ENCODE measurements at places on chromosomes 4 and X.
A peak's percentile ranks its signal among the peaks of the same experiment; 100 is the strongest.

GRCh38 chr4:173782660-173783059 lies 252.6 kb upstream of the HAND2 start:
- DNase-seq, result no peak

GRCh38 chr4:141432000-141432712 lies 204.2 kb upstream of the IL15 start:
- peak; percentile 11 for DNase-seq

DNA sequence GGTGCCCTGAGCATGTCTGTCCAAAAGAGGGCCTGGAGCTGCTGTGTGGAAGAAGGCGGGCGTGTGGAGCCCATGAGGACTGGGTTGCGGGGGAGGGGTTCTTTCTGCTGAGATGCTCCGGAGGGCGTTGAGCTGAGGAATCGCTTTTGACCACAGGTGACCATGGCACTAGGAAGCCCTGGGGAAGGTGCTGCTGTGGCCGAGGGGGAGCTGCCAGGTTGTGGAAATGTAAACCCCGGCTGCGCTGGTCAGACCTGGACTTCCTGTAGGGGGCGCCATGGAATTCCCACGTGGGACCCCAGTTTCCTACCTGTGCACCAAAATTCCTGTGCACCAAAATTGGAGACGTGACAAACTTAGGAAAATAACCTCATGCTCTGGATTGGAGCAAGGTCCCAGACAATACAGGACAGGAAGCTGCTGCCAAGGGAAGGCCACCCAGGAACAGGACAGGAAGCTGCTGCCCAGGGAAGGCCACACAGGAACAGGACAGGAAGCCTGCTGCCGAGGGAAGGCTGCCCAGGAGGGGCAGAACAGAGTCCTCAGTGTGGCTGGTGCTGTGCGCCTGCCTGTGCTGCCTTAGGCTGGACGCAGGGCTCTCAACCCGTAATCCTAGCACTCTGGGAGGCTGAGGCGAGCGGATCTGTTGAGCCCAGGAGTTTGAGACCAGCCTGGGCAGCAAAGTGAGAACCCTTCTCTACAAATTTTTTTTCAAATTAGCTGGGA lies 28.4 kb upstream of the UVSSA start:
- DNase-seq, result no peak

GRCh38 chrX:151697522-151697921 lies 2.3 kb downstream of the PRRG3 start:
- DNase-seq, result peak; percentile 25

GRCh38 chr4:116573540-116573939 lies 511.8 kb downstream of the TRAM1L1 start:
- DNase-seq, result no peak
